ENCODE measurements at places on chromosomes 5 and 9. TPM values are rescaled to one million over a fixed set of nuclear protein-coding genes. Genes with fewer than 3 reads are reported as not detected.
A peak's percentile ranks its signal among the peaks of the same experiment; 100 is the strongest.

GRCh38 chr5:158819840-158820620, 279.7 kb downstream of the EBF1 start:
- no peaks in the 10 kb centered on the region for H3K27me3 ChIP-seq
- no peaks in the 10 kb centered on the region for H3K4me1 ChIP-seq
- no peak for DNase-seq
- H3K4me3 ChIP-seq = no peak overlapping the region
- no peaks in the 10 kb centered on the region for H3K36me3 ChIP-seq

- DNase-seq = no peak
- H3K4me1 ChIP-seq = peaks cover 29% of the 10 kb centered on the region
- no peaks in the 10 kb centered on the region for H3K27me3 ChIP-seq
- peaks cover 54% of the 10 kb centered on the region for H3K36me3 ChIP-seq
- no peak overlapping the region for H3K27ac ChIP-seq
Measured at GRCh38 chr9:121317737-121318630, 50.0 kb downstream of the GSN start.

The FUT7 gene
- 0.94 TPM for total RNA-seq

The ADCY2 gene
- 2.4 TPM for total RNA-seq

DNA sequence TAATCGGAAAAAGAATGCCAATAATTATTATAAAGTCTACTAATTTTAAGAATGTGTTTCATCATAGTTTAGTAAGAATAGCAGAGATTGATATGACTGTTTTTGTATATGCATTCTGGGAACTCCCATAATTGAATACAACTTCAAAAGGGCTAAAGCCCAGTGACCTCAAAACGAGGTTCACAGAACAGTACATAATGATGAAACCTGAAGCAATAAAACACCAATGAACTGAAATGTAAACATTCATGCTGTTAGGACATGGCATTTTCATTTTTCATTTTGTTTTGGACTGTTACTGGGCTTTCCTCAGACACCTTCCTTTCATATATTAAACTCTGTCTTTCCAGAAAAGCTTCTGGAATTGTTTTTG, 684 bp upstream of the JMY start:
- H3K4me3 ChIP-seq = peak overlapping the region; percentile 97
- H3K36me3 ChIP-seq = no peaks in the 10 kb centered on the region
- H3K4me1 ChIP-seq = peaks cover 17% of the 10 kb centered on the region

The FOXE1 gene
- not detected for total RNA-seq

The LECT2 gene
- total RNA-seq = not detected

- H3K4me1 ChIP-seq = no peaks in the 10 kb centered on the region
- H3K4me3 ChIP-seq = no peak overlapping the region
- H3K27ac ChIP-seq = no peak overlapping the region
- DNase-seq = no peak
Measured at GRCh38 chr9:37862530-37862929, 41.4 kb downstream of the SLC25A51 start.

DNA sequence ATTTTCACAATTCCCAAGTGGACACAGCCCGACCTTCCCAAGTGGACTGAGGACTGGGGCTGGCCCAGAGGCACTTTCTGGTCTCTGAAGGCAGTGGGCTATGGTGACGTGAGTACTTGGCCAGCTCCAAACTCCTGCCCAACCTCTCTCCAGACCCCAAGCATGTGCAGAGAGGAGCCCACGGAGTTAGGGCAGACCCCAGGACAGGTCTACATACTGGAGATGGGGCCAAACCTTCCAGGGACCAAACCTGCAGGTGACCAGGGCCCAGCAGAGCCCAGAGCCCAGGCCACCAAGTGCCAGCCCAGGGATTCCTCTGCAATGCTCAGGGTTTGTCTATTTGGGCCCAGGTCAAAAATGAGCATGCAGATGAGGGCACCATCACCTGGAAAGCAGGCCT, 15.3 kb downstream of the BRD3 start:
- peaks cover 31% of the 10 kb centered on the region for H3K4me1 ChIP-seq
- H3K27me3 ChIP-seq = no peaks in the 10 kb centered on the region
- no peak overlapping the region for H3K27ac ChIP-seq
- H3K4me3 ChIP-seq = no peak overlapping the region

DNA sequence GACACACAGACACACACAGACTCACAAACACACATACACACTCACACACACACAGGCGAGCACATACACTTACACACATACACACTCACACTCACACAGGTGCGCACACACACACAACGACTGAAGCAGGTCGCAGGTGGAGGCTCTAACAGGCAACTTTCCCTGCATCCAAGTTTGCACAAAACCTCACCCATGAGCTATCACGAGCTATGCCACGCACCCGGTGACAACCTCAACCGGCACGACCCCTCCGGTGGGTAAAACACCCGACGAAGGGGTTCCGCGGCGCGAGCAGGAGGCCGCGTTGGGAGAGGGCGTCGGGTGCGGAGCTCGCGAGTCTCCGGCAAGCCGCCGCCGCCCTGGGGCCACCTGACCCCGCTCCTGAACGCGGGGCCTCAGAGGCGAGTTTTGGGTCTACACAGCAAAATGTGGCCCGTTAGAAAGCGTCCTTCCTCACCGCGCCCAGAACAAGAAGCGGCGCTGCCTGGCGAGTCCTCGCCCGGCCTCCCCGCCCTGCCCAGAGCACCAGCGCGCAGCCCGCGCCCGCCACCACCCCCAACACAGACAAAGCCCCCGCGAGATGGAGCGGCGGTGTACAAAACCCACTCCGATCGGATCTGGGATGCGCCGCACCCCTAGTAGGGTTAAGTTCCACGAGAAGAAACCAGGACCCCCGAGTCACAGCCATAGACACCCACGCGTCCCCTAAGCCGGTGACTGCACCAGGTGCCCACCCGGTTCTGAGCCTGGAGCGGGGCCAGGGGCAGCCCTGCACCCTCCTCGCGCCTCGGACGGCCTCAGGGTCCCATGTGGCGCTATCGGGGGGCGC, 665 bp downstream of the SLC6A3 start:
- no peak overlapping the region for H3K27ac ChIP-seq
- H3K4me3 ChIP-seq = peak overlapping the region; percentile 23
- DNase-seq = peak; percentile 15
- peaks cover 23% of the 10 kb centered on the region for H3K4me1 ChIP-seq
- H3K27me3 ChIP-seq = peaks cover 4% of the 10 kb centered on the region

The HSD17B3 gene
- total RNA-seq = not detected

DNA sequence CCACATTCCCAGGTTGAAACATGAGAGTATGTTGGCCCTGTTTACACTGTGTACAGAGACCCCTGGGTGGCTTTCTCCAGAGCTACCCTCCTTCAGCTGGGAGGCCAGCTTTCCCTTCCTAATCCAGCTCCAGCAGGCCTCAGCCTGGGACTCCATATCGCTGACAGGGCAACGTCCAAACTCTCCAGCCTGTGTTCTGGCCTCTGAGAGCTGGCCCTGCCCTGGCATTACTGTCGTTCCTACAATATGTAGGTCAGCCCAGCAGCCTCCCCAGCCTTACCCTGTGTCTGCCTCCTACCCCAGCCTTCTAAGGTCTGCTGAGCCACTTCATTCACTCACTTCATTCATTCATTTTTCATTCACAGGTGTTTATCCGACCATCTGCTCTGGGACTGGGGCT, 8.3 kb upstream of the EEIG1 start:
- no peak overlapping the region for H3K27ac ChIP-seq
- no peaks in the 10 kb centered on the region for H3K4me1 ChIP-seq
- DNase-seq = no peak
- no peaks in the 10 kb centered on the region for H3K27me3 ChIP-seq

GRCh38 chr9:14238079-14238478, 75.9 kb downstream of the NFIB start:
- H3K4me3 ChIP-seq = no peak overlapping the region
- no peaks in the 10 kb centered on the region for H3K27me3 ChIP-seq
- H3K36me3 ChIP-seq = no peaks in the 10 kb centered on the region
- DNase-seq = no peak
- peak overlapping the region; percentile 30 for H3K27ac ChIP-seq

The CTSL gene
- 81.7 TPM for total RNA-seq

The FOXD4L3 gene
- not detected for total RNA-seq

- no peaks in the 10 kb centered on the region for H3K36me3 ChIP-seq
- peak overlapping the region; percentile 44 for H3K27ac ChIP-seq
- peak; percentile 58 for DNase-seq
Measured at GRCh38 chr5:138610918-138611677, 35.9 kb upstream of the HSPA9 start.

DNA sequence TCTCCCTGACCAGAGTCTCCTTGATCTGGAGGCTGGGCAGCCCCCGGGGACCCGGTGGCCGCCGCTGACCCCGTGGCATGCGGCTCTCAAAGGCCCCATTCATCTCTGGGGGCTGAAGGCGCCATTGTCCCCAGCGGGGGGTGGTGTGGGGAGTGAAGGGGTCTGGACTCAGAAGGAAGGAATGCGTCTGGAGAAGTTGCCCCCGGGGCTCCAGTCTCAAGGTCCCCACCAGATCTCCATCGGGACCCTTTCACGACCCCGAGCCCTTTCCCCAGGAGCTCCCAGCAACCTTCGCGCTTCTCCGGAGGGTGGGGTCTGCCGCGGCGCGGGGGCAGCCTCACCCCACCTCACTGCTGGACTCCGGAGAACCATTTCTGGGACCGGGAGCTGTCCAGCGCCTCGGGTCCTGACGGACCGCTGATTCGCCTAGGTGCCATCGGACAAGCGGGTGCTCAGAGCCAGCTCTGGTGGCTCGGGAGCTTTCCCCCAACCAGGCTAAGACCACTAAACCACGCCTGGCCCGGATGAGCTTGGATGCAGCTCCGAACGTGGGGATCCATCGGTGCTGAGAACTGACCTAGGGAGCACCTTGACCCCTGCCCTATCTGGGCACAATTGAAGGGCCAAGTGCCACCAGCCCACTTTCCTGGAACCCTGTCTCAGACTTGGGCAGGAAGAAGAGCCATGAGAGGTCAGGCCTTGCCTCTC, 5.1 kb upstream of the PCDH1 start:
- DNase-seq = peak; percentile 86
- peaks cover 37% of the 10 kb centered on the region for H3K4me1 ChIP-seq
- peaks cover 9% of the 10 kb centered on the region for H3K27me3 ChIP-seq
